Neural crest cell (in vitro differentiated cells): ENCODE measurements at places on chromosomes 4 and X. TPM values are rescaled to one million over a fixed set of nuclear protein-coding genes. Genes with fewer than 3 reads are reported as not detected.

CCDC110 gene
- total RNA-seq, result 0.14 and 0.16 TPM in 2 replicates

AFF2 gene
- 15.4 and 17.2 TPM in 2 replicates for total RNA-seq

FAT4 gene
- total RNA-seq, result 26.0 and 26.6 TPM in 2 replicates

CPZ gene
- total RNA-seq, result not detected in 2 replicates

GRCh38 chrX:29308726-29309125 is 721.5 kb downstream of the IL1RAPL1 start:
- H3K27me3 ChIP-seq, result no peaks in the 10 kb centered on the region
- H3K4me1 ChIP-seq, result peaks cover 13% of the 10 kb centered on the region
- no peak for DNase-seq
- no peaks in the 10 kb centered on the region for H3K36me3 ChIP-seq
- H3K27ac ChIP-seq, result no peak overlapping the region

DNA sequence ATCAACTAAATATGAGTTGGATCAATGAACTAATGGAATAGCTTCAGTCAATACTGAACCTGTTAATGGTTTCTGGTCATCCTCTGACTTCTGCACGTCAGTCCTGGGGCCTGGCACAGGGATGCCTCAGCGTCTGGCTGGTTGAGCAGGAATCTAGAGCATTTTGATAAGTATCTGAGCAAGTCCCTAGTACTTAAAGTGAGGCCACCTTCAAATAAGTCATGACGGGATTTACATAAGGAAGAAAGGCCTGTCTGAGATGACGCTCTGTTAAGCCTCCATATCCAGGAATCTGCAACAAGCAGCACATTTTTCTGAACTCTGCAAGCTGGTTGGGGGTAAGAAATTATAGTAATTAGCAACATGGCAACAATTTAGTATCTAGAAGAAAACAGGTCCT is 83.2 kb upstream of the TBC1D9 start:
- H3K36me3 ChIP-seq, result no peaks in the 10 kb centered on the region
- no peak overlapping the region for H3K4me3 ChIP-seq
- H3K27me3 ChIP-seq, result no peaks in the 10 kb centered on the region
- H3K4me1 ChIP-seq, result peaks cover 26% of the 10 kb centered on the region

DNA sequence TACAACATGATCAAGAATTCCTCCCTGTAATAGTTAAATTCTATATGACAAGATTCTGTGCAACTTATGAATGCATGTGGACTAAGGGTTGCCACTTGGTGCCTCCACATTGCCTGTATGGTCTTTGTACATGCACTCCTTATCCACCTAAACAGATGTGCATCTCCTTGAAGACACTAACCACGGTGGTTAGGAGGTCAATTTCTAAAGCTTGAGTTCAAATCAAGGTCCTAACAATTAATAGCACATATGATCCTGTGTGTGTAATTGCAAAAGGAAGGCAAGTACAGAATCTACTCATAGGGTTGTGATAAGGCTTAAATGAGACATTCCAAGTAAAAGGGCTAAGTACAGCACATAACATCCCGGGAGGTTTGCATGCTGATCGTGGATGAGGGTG is 1.5 kb upstream of the IL21 start:
- H3K27ac ChIP-seq, result no peak overlapping the region
- no peaks in the 10 kb centered on the region for H3K27me3 ChIP-seq
- DNase-seq, result no peak
- peaks cover 5% of the 10 kb centered on the region for H3K4me1 ChIP-seq
- no peak overlapping the region for H3K4me3 ChIP-seq

GRCh38 chr4:3766785-3767569 is 792 bp downstream of the ADRA2C start:
- peak overlapping the region; percentile 84 for H3K4me3 ChIP-seq
- H3K27ac ChIP-seq, result no peak overlapping the region
- H3K36me3 ChIP-seq, result no peaks in the 10 kb centered on the region
- DNase-seq, result peak; percentile 22
- peaks cover 31% of the 10 kb centered on the region for H3K27me3 ChIP-seq

DNA sequence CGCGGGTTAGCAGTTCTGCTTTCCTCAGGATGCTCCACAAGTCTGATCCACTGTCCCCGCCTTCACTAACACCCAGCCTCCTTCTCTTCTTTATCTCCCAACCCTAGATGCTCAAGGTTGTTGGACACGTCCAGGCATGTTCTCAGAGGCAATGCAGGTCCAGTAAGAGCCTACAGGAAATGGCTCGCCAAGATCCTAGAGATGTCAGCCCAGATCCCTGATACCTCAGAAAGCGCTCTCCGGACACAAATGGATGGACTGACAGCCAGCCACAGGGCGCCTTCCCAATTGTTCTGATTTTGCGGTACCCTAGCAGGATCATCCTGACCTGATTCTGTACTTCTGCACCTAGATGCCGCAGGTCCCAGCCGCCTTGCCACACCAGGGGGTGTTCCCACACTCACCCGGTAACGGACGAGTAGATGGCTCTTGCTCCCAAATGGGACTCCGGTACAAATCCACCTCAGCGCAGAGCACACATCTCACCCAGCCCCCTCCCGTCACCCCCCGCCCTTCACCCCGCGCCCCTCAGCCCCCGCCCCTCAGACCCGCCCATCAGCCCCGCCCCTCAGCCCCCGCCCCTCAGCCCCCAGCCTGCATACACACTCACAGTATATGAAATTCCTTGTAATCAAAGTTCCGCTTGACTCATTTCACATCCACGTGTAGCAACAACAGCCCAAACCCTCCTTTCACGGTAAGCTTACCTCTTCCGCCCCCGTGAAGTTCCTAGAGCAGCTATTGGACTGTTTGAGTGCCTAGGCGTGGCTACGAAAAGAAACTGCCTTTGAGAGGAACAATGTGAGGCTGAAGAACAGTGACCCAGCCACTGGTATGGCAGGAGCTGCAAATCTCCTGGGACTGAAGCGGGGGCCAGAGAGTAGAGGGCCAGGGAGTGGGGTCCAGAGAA is at the start of gene EDA2R:
TSS of gene EDA2R (minus strand) at position 488 of the 910 bp plus-strand sequence. CDS start 23,058 bp downstream, outside the sequence.
- H3K27me3 ChIP-seq, result no peaks in the 10 kb centered on the region
- no peaks in the 10 kb centered on the region for H3K36me3 ChIP-seq
- peak within 1 kb of the TSS; percentile 91 for H3K4me3 ChIP-seq
- H3K4me1 ChIP-seq, result peaks cover 12% of the 10 kb centered on the region

- H3K4me3 ChIP-seq, result no peak overlapping the region
- no peak for DNase-seq
- H3K27ac ChIP-seq, result peak overlapping the region; percentile 22
- no peaks in the 10 kb centered on the region for H3K27me3 ChIP-seq
These were observed 20.4 kb downstream of the PIN4 start for GRCh38 chrX:72201836-72202536.

- H3K27ac ChIP-seq, result no peak overlapping the region
- no peak overlapping the region for H3K4me3 ChIP-seq
- H3K27me3 ChIP-seq, result no peaks in the 10 kb centered on the region
These were observed 210.9 kb downstream of the SLIT2 start for GRCh38 chr4:20462426-20463175.

DNA sequence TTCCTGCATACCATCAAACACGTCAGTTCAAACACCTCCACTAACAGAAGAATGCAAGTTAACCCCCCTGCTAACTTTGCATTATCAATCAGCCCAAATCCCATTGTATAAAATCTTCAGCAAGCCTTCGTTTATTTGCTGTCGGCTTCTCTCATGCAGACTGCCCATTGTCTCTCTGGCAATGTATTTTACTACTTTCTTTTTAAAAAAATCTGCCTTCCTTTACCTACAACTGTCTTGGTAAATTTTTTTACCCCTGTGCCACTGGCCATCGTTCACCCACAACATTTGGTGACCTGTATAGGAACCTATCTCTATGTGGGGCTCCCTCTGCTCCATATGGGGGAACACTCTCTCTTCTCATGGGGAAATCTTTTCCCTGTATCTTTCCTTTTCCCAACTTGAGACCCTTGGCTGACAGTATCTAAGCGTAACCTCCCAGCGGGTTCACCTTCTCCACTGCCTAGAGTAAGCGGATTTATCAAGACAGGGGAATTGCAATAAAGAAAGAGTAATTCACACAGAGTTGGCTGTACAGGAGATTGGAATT is 244.6 kb downstream of the CPXCR1 start:
- no peak overlapping the region for H3K4me3 ChIP-seq
- H3K27ac ChIP-seq, result peak overlapping the region; percentile 48
- no peaks in the 10 kb centered on the region for H3K36me3 ChIP-seq
- no peak for DNase-seq
- H3K4me1 ChIP-seq, result no peaks in the 10 kb centered on the region
- H3K27me3 ChIP-seq, result no peaks in the 10 kb centered on the region

GRCh38 chr4:187550256-187550950 is 445.2 kb upstream of the ZFP42 start:
- no peaks in the 10 kb centered on the region for H3K4me1 ChIP-seq
- H3K4me3 ChIP-seq, result no peak overlapping the region
- no peaks in the 10 kb centered on the region for H3K36me3 ChIP-seq
- DNase-seq, result no peak
- H3K27me3 ChIP-seq, result no peaks in the 10 kb centered on the region

DNA sequence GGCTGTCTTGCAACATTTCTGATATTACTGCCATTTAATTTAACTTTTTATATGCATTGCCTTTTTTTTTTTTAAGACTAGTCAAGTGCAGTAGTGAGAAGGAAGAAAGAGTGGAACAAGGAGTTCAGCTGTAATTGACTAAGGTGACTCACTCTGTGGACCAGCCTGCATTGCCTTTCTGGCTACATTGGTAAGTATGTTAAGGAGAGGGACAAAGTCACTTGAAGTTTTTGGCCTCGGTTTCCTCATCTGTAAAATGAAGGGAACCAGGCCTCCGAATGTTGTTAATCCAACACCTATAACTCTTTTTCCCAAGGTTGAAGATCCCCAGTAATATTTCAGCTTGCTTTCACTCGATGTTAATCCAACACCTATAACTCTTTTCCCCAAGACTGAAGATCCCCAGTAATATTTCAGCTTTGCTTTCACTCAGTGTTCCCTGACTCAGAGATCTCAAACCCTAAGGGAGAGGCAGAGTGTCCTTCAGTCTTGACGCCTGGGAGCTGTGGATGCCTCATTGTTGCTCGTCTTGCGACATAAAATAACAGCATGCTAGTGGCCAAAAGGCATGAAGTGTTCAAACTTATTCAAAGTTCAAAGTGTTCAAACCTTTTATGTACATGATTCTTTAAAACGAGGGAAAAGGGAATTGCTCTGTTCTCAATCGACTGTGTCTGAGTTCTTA is 102.0 kb downstream of the SORBS2 start:
- DNase-seq, result no peak
- H3K4me3 ChIP-seq, result no peak overlapping the region
- peak overlapping the region; percentile 17 for H3K27ac ChIP-seq
- H3K4me1 ChIP-seq, result peaks cover 25% of the 10 kb centered on the region
- H3K27me3 ChIP-seq, result no peaks in the 10 kb centered on the region
- H3K36me3 ChIP-seq, result peaks cover 3% of the 10 kb centered on the region

GRCh38 chr4:7206911-7207567 is 14.7 kb downstream of the SORCS2 start:
- no peak for DNase-seq
- no peaks in the 10 kb centered on the region for H3K36me3 ChIP-seq
- peaks cover 23% of the 10 kb centered on the region for H3K4me1 ChIP-seq
- H3K27me3 ChIP-seq, result no peaks in the 10 kb centered on the region
- no peak overlapping the region for H3K4me3 ChIP-seq

- H3K27me3 ChIP-seq, result no peaks in the 10 kb centered on the region
- no peak overlapping the region for H3K4me3 ChIP-seq
- no peak for DNase-seq
- no peak overlapping the region for H3K27ac ChIP-seq
- H3K4me1 ChIP-seq, result no peaks in the 10 kb centered on the region
These were observed 232.8 kb upstream of the HDX start for GRCh38 chrX:84735025-84735424.

DNA sequence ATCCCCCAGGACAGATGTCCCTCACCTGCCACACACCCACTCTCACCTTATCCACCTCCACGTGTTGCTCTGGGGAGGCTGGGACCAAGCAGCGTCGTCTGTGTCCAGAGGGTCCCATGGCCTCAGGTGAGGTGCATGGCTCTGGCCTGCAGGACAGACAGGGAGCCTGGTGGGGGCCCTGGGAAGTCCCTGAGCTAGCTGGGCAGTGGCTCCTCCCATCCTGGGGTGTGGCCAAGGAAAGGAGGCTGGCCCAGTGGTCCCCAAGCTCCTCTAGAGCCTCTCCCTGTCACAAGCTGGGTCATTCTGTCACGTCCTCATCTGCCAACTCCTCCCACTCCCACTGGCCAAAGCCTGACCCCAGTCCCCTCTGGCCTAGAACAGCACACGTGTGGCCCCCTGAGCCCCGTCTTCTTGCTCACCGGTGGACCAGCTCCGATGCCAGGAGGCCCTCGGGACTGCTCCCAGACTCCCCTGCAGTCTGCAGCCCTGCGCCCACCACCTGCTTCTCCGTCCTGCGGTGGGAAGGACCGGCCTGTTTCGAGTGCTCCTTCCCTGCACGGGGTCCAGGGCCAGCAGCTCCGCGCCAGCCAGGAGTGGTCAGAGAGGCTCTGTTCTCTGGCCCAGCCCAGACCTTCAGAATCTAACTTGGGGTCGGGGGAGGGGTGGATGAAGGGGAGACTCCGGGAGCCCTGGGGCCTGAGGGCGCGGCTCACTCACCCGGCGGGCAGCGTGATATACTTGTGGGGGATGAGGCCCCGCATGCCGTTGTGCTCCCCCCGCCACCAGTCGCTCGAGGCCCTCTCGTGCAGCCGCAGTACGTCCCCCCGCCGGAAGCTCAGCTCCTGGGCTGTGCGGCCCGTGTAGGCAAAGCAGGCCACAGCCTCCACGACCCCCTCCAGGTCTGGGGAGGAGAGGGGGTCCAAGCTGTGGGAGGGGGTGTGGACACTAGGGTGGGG is 4.8 kb downstream of the AVPR2 start:
- no peak for DNase-seq
- no peak overlapping the region for H3K4me3 ChIP-seq
- no peak overlapping the region for H3K27ac ChIP-seq
- H3K27me3 ChIP-seq, result no peaks in the 10 kb centered on the region

- H3K4me1 ChIP-seq, result no peaks in the 10 kb centered on the region
- DNase-seq, result no peak
- no peaks in the 10 kb centered on the region for H3K27me3 ChIP-seq
- no peaks in the 10 kb centered on the region for H3K36me3 ChIP-seq
These were observed 121.8 kb upstream of the TMEM47 start for GRCh38 chrX:34778916-34779315.

DNA sequence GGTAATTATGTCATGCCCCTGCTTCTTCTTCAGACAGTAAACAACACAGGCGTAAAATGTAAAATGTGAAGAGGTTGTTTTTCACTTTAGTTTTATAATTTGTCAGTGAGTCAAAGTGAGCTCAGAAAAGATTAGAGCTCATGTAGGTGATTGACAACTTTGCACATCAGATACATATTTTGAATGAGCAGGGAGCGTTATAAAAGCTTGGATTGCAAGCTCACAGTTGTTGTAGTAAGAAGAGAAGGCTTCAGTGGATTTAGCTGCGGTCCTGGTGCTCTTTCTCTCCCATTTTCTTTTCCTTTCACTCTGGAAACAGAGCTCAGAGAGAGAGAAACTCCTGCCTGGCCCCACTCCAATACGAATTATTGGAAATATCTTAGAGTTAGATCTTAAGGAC is 26.4 kb downstream of the MTMR1 start:
- H3K4me1 ChIP-seq, result no peaks in the 10 kb centered on the region
- H3K36me3 ChIP-seq, result peaks cover 16% of the 10 kb centered on the region
- no peak overlapping the region for H3K4me3 ChIP-seq
- no peak for DNase-seq
- H3K27me3 ChIP-seq, result no peaks in the 10 kb centered on the region
- no peak overlapping the region for H3K27ac ChIP-seq

GRCh38 chr4:35102066-35102465 is 1142.2 kb downstream of the ARAP2 start:
- H3K4me3 ChIP-seq, result no peak overlapping the region
- no peaks in the 10 kb centered on the region for H3K36me3 ChIP-seq
- DNase-seq, result no peak
- no peaks in the 10 kb centered on the region for H3K4me1 ChIP-seq
- H3K27ac ChIP-seq, result no peak overlapping the region
